H7 (cell line): ENCODE measurements at places on chromosomes 5 and 9. TPM values are rescaled to one million over a fixed set of nuclear protein-coding genes. Genes with fewer than 3 reads are reported as not detected.

- DNase-seq = no peak
These were observed 990.5 kb downstream of the TLE1 start for GRCh38 chr9:80698725-80699410.

- DNase-seq = no peak
These were observed 20.7 kb downstream of the TNFSF8 start for GRCh38 chr9:114909661-114910060.

DNA sequence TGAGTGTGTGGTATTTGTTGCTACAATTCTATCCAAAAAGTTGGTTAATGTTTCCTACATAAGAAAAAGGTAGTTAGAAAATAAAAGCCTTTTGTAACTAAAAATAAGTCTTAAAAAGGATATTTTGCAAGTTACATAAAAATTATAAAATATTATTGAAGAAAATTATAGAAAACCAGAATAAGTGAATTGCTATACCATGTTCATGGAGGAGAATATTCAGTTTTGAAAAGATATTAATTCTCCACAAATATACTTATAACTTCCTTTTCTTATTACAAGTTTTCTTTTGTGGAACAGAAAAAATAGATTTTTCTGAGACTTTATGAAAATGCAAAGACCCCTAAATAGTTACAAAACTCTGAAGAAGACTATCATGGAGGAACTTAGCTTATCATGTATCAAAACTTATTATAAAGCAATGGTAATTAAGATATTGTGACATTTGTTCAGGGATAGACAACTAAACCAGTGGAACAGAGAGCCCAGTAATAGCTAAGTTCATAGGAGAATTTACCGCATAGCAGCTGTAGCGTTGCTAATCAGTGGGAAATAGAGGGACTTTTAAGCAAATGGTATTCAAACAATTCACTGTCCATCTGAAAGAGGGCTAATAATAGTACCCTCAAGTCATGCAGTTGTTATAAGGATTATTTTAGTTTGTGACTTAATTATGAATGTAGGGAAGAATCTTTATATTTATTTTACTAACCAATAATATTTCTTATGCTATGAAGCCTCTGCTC lies 515.2 kb upstream of the ZNF608 start:
- DNase-seq = no peak

DNA sequence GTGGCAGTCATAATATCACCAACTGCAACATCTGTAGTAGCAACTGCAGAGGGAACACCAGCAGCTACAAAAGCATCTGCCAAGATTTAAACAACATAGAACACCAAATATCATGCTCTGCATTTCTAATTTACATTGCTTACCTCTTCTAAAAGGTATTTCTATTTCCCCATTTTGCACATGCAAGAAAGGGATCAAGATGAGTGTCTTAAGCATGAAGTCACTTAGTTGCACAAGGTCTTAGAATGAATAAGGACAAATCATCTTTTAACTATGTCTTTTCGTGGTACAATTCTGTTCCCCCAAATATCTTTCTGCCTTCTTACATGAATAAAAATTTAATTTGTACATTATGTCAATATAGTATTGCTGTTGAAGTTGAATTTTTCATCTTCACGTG lies 1746.4 kb downstream of the EFNA5 start:
- no peak for DNase-seq

GRCh38 chr5:34715711-34716110 lies 59.6 kb downstream of the RAI14 start:
- no peak for DNase-seq

- no peak for DNase-seq
These were observed 20.8 kb downstream of the ANKRD55 start for GRCh38 chr5:56212130-56212879.

DNA sequence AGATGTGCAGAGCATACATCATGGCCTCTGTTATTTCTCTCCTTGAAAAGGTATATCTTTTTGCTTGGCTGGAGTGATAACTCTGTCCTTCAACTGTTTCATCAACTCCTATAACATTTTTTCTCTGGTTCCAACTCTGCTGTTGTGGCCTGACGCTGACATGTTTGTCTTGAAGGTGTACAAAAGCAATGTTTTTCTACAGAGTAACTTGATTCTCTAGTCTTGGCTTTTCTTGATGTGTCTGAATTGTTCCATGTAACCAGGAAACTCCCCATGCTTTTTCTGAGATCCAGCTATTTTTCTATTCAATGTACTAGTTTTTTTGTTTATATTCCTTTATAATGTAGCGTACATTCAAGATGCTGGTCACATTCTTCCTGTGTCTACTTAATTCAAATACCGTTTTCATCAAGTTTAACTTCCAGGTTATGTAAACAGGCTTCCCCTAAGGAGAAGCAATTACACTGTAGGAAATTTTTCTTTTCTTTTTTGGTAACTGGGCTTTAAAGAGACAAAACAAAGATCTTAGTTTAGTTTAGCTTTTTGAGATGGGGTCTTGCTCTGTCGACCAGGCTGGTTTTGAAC lies 6.7 kb upstream of the CPLANE1 start:
- no peak for DNase-seq

DNA sequence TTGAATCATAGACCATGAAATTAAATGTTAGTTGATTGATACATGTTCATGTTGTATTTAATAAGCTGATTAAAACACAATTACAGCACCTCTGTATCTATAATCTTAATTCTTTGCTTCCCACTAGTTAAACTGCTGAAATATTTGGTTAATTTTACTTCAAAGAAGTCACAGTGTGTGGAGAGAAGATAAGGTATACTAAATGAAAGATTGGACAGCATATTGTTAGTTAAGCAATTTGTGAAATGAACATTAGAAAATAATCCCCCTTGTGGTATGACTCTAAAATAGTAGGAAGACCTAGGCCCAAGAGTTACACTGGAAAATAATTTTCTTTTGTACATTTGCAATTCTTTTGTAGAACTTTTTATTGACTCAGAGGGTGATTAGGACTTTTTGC lies 30.3 kb downstream of the MAN2A1 start:
- DNase-seq = no peak

GRCh38 chr5:150376799-150377771 lies 19.6 kb downstream of the TCOF1 start:
- DNase-seq = no peak

F2RL2 gene
- total RNA-seq = 0.69 TPM in 1 of 2 replicates, not detected in the other

GRCh38 chr5:106288979-106289378 lies 1381.8 kb downstream of the EFNA5 start:
- DNase-seq = no peak

DNA sequence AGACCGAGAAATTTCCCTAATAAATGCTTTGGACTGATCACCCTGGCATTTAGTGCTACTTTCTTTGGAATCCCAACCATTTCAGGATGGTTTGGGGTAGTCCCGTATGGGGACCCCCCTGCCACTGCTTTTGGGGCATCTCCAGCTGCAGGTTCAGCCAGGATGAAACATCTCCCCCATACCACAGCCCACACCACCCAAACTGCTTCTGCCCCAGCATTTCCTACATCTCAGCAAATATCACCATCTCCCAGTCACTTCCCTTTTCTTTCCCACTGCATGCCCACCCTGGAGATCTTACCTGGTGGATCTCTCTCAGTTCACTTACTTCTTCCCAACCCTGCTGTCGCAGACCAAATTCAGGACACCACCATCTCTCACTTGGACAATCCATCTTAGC lies 4.8 kb upstream of the P4HA2 start:
- no peak for DNase-seq

PCDHA8 gene
- total RNA-seq = 0.11 and 0.14 TPM in 2 replicates

DNA sequence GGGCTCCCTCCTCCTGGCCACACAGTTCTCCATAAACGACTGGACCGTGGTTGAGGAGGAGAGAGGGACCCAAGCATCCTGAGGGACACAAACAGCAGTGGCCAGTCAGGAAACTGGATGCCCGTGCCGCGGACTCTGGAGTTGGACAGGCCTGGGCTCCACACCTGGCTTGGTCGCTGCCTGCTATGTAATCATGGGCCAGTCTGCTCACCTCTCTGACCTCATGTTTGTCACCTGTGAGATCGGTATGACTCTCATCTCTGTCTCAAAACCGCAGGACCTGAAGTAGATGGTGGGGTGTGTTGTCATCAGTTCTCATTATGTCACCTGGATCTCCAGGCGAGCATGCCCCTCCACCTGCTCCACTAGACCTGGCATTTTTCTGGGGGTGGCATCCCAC lies 14.5 kb downstream of the CXXC5 start:
- no peak for DNase-seq

DNA sequence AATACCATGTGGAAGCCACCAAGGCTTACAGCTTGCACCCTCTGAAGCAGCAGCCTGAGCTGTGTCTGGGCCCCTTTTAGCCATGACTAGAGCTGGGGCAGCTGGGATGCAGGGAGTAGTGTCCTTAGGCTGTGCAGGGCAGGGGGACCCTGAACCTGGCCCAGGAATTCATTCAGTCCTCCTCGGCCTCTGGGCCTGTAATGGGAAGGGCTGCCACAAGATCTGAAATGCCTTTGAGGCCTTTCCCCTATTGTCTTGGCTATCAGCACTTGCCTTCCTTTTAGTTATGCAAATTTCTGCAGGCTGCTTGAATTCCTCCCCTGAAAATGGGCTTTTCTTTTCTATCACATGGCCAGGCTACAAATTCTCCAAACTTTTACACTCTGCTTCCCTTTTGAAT lies 9.0 kb downstream of the GPR150 start:
- no peak for DNase-seq

SHC3 gene
- total RNA-seq = 8.2 and 13.2 TPM in 2 replicates

DNA sequence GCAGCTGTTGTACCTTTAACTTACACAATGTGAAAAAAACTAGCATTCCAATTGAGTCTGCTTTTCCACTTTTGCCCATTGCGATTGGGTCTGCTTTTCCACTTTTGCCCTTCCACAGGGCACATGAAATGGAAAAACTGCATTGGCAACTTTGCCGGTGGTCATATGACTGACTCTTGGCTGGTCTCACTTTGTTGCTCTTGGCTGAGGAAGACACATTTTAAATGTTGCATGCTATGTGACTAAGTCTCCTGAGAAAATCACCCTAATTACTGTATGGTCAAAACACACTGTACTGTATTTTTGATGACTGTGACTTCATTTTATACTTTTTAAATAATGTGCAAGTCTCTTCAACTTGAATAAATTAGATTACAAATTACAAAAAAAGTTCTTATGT lies 1.6 kb upstream of the OXCT1 start:
- no peak for DNase-seq

PCDHGA12 gene
- total RNA-seq = 0.10 and 0.44 TPM in 2 replicates

DNA sequence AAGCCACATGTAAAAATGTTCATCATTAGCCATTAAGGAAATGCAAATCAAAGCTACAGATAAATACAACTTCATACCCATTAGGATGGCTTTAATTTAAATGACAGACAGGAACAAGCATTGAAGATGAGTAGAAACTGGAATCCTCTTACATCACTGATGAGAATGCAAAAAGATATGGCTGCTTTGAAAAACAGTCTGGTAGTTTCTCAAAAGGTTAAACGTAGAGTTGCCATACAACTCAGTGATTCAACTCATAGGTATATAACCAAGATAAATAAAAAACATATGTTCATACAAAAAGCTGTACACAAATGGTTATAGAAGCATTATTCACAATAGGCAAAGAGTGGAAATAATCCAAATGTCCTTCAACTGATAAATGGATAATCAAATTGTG lies 228.8 kb upstream of the ZNF462 start:
- no peak for DNase-seq

SPINK6 gene
- not detected in 2 replicates for total RNA-seq

ARSI gene
- total RNA-seq = 3.2 and 3.6 TPM in 2 replicates

RNF183 gene
- 0.78 TPM in 1 of 2 replicates, not detected in the other for total RNA-seq

- no peak for DNase-seq
These were observed 68.0 kb downstream of the POU5F2 start for GRCh38 chr5:93673316-93673954.
